ENCODE measurements at places on chromosomes 1 and 21. TPM values are rescaled to one million over a fixed set of nuclear protein-coding genes. Genes with fewer than 3 reads are reported as not detected.

GRCh38 chr1:218415726-218416125, 70.6 kb downstream of the TGFB2 start:
- no peak for DNase-seq

The LCE2A gene
- not detected for total RNA-seq

The GJA8 gene
- total RNA-seq = not detected

The ZSCAN20 gene
- 5.2 TPM for total RNA-seq

The HFM1 gene
- 3.5 TPM for total RNA-seq

DNA sequence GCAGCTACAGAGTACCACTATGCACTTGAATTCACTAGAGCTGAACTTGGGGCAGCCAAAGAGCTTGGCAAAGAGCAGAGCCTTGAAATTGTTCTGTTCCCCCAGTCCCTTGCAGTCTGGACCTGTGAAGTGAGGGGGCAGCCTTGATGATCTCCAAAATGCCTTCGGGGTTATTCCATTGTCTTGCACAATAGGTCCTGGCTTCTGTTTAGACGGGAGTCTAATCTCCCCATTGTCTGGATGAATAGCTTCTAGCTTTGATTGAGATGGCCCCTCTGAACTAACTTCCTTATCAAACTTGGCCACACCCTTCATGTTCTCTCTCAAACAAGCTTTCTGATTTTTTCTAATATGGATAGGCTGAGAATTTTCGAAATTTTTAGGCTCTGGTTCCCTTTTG, 72.6 kb downstream of the PGM1 start:
- no peak for DNase-seq

The OLIG1 gene
- total RNA-seq = not detected

The SLC2A5 gene
- total RNA-seq = 2.0 TPM

The PPT1 gene
- total RNA-seq = 51.7 TPM

GRCh38 chr1:242056988-242057744, 58.3 kb upstream of the MAP1LC3C start:
- no peak for DNase-seq

GRCh38 chr1:62282909-62283755, 36.1 kb downstream of the KANK4 start:
- DNase-seq = no peak

DNA sequence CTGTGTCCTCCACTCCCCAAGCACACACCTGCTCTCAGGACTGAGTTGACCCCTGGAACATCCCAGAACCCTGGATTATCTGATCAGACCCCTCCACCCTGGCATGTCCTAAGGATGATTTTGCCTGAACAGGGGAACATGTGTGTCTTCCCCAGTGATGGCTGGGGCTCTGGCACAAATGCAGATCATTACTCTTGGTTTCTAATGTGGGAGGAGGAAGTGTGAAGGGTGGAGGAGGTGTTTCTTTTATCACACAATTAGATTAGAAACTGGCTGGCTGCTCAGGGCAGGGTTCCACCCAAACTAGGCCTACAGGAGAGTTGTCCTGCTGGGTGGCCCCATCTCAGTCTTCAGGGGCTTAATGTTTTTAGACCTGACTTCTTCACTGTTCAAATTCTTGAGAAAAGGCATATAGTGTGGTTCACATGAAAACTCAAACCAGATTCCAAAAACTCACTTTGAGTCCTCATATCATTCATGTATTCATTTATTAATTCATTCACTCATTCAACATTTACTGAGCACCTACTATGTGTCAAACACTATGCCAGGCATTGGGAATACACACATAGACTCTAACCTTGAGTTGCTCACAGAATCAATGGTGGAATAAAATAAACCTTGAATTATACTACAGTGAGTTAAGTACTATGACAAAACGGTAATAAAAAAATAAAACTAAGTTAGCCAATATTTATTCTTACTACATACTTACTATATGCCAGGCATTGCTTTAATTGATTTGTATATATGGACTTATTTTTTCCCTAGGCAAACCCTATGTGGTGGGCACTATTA, 221.8 kb upstream of the JUN start:
- no peak for DNase-seq

GRCh38 chr1:22217811-22218460, 75.0 kb upstream of the WNT4 start:
- no peak for DNase-seq

GRCh38 chr1:26986658-26987057, 6.8 kb upstream of the TRNP1 start:
- DNase-seq = no peak

The ETNK2 gene
- total RNA-seq = 5.3 TPM

The SPRR1A gene
- not detected for total RNA-seq

GRCh38 chr1:33468967-33469366, 3.5 kb upstream of the ZSCAN20 start:
- DNase-seq = no peak

DNA sequence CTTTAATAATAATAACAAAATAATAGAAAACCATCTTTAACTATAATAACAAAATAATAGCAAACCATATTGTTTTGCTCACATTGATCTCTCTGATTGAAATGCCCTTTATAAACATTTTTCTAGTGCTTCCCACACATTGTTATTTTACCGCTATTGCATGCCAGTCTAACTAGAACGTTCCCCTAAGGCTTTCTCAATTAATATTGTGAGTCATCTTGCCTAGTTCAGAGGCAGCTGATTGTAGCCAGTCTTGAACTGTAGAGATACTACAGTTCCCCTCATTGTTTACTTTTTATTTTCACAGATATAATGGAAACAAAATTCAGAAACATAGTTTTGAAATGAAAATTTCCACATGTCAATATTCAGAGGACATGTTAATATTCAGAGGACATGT, 192.3 kb upstream of the ADGRL4 start:
- no peak for DNase-seq

GRCh38 chr1:1208713-1209433, 2.5 kb upstream of the TNFRSF18 start:
- peak; percentile 20 for DNase-seq

GRCh38 chr21:34922479-34922878, 126.6 kb downstream of the RUNX1 start:
- no peak for DNase-seq

- no peak for DNase-seq
Measured at GRCh38 chr1:34330061-34330460, 153.4 kb downstream of the C1orf94 start.

- DNase-seq = no peak
Measured at GRCh38 chr1:90558754-90559378, 158.2 kb downstream of the BARHL2 start.

- no peak for DNase-seq
Measured at GRCh38 chr1:30838996-30839395, 69.6 kb downstream of the SDC3 start.

The RUNX3 gene
- total RNA-seq = 2.4 TPM

The CRP gene
- total RNA-seq = not detected

- DNase-seq = no peak
Measured at GRCh38 chr1:29414086-29414485, 177.8 kb downstream of the PTPRU start.

DNA sequence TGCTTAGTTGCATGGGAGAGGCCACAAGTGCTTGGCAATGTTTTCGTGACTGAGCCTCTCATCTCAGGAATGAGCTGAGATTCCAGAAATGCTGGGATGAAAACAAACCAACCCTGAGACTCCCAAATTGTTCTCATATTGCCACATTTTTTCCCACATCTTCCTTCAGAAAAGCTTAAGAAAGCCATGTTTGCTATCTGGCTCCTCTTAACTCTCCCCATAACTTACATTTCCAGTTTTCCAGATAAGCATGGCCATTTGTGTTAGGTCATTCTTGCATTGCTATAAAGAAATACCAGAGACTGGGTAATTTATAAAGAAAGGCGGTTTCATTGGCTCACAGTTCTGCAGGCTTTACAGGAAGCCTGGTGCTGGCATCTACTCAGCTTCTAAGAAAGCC, 17.2 kb downstream of the DSCAM start:
- DNase-seq = no peak

DNA sequence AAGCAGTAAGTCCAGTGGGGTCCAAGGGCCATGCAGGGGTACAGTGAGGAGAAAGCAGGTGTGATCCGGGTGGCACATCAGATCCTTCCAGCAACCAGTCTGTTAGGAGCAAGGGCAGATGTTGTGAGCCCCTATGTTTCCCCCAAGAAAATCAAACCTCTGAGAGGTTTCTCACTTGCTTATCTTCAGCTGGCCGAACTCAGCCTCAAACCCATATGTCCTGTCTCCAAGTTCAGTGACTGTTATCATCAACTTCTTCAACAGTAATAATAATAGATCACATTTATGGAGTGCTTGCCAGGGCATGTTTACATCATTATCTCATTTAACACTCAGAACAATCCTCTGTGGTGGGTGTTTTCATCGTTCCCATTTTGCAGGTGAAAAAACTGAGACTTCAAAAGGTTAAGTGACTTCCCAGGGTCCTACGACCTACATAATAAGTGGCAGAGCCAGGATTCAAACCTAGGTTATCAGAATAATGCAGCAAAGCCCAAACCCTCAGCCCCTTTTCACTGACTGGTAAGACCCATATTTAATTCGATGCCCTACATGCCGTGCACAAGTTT, 3.3 kb downstream of the CAPN2 start:
- no peak for DNase-seq

GRCh38 chr21:16241016-16241415, 511.2 kb downstream of the USP25 start:
- DNase-seq = no peak

The DNASE2B gene
- not detected for total RNA-seq
